ENCODE measurements at places on chromosomes 2 and 18.

DNA sequence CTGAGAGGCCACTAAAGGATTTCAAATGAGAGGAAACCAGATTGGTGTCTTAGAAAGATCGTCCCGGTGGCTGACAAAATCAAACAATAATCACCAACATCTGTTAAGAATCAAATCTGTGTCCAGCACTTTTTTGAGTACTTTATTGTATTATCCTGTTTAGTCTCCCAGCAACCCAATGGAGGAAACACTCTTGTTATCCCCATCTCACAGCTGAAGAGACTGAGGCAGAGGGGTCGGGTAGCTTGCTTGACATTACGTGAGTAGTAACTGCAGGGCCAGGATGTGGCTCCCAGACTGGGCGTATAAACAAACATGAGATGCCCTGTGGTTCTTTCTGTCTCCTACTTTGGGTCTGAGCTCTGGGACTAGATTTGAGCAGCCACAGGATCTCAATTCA lies 76.0 kb downstream of the KLHL29 start:
- DNase-seq = no peak
- no peak overlapping the region for H3K27ac ChIP-seq
- peaks cover 5% of the 10 kb centered on the region for H3K27me3 ChIP-seq
- H3K36me3 ChIP-seq = no peaks in the 10 kb centered on the region
- no peak overlapping the region for H3K4me3 ChIP-seq
- no peaks in the 10 kb centered on the region for H3K4me1 ChIP-seq

GRCh38 chr2:46925474-46926351 lies 10.1 kb upstream of the MCFD2 start:
- H3K4me3 ChIP-seq = no peak overlapping the region
- no peak for DNase-seq
- H3K27ac ChIP-seq = no peak overlapping the region

DNA sequence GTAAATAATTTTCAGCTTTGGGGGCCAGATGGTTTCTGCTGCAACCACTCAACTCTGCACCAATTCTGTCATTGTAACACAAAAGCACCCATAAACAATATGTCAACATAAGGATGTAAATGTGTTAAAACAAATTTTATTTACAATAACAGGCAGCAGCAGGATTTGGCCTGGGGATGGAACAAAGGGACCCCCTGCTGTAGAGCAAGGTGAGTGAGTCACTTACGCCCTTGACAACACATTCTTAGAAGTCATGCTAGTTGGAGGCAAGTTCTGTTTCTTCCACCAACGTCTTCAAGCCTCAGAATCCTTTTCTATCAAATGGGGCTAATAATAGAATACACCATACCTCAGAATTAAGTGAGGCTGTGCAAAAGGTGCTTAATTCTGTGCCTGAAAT lies 610.2 kb upstream of the SYT4 start:
- H3K27me3 ChIP-seq = no peaks in the 10 kb centered on the region
- DNase-seq = no peak
- no peak overlapping the region for H3K4me3 ChIP-seq
- H3K27ac ChIP-seq = no peak overlapping the region

DNA sequence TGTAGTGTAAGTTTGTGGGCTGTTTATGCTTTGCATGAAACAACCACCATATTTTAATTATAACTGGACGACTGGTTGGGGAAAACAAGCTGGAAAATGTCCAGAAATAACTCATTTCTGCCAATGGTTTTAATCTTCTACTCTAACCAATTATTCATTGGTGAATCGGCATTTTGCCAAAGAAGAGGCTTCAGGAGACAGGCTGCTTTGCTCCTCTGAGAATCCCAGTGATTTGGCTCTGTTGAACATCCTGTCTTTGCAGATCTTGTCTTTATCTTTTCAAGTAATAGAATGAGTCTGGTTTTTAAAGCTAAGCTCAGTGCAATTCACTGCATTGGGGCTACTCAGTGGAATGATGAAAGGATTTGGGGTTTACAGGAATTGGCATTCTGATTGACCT lies 109.6 kb downstream of the APOB start:
- no peaks in the 10 kb centered on the region for H3K36me3 ChIP-seq
- no peak overlapping the region for H3K4me3 ChIP-seq
- no peaks in the 10 kb centered on the region for H3K4me1 ChIP-seq
- H3K27me3 ChIP-seq = peaks cover 2% of the 10 kb centered on the region
- no peak for DNase-seq
- no peak overlapping the region for H3K27ac ChIP-seq

- no peaks in the 10 kb centered on the region for H3K27me3 ChIP-seq
- no peak for DNase-seq
- H3K4me1 ChIP-seq = peaks cover 94% of the 10 kb centered on the region
These were observed 25.2 kb downstream of the EIF2AK3 start for GRCh38 chr2:88602022-88602421.

DNA sequence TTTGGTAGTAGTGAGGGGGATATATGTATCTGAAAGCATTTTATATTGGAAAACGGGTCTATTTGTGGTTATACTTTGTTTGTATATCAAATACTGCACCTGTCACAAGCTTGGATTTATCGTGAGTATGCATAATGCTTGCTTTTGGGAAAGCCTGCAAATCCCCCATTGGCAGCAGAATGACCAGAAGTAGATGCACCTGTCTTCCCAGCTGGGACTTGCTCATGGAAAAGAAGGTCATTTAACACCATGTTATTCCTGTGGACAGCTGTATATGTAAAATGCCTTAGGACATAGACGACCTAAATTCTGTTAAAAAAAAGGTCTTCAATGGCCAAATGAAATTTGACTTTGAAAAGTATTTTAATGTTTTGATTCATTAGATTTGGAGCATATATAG lies 599.4 kb downstream of the XIRP2 start:
- DNase-seq = no peak
- H3K27ac ChIP-seq = no peak overlapping the region
- no peaks in the 10 kb centered on the region for H3K27me3 ChIP-seq

DNA sequence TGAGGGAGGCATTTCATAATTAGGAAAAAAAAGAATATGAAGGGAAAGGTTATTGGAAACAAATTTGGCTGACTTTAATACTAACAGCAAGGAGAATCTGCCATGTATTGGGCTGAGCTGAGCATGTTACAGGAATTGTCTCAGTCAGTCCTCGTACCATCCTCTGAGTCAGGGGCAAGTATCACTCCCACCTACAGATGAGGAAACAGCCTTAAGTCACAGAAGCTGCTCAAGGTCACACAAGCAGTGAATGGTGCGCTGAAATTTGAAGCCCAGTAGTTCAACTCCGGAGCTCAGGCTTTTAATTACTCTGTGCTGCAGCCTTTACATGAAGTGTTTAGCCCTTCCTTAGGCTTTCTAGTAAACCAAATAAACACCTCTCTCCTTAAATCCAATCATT lies 17.3 kb downstream of the PROKR1 start:
- peaks cover 9% of the 10 kb centered on the region for H3K27me3 ChIP-seq
- H3K36me3 ChIP-seq = no peaks in the 10 kb centered on the region
- no peak for DNase-seq
- no peak overlapping the region for H3K4me3 ChIP-seq
- no peak overlapping the region for H3K27ac ChIP-seq

DNA sequence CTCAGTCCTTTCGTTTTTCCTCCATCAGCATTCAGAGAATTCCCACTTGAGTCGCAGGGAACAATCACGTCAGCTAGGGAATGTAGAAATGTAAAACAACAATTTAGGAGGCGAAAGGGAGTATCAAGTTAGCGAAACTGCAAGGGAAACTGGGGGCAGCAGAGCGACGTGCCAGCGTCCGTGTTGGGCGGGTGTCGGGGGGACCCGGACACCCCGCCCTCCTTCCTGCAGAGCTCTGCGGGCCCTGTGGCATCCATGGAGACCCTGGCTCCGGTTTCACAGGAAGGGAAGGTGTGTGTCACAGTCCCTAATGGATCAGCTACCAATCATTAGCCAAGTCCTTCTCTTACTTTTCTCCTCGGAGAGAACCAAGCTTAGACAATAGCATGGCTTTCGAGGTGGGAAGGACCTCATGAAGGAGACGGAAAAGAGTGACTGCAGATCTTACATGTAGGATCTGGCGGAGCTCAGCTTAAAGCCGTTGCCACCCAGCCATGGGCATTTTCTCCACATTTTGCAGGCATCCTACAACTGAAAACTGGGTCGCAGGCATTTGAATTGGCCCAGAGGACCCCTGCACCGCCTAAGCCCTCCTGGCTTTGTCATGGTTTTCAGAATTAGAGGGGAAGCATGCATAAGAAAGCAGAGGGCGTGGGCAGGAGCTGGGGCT lies 33.7 kb downstream of the SOX11 start:
- no peaks in the 10 kb centered on the region for H3K36me3 ChIP-seq
- H3K27me3 ChIP-seq = peaks cover 11% of the 10 kb centered on the region

DNA sequence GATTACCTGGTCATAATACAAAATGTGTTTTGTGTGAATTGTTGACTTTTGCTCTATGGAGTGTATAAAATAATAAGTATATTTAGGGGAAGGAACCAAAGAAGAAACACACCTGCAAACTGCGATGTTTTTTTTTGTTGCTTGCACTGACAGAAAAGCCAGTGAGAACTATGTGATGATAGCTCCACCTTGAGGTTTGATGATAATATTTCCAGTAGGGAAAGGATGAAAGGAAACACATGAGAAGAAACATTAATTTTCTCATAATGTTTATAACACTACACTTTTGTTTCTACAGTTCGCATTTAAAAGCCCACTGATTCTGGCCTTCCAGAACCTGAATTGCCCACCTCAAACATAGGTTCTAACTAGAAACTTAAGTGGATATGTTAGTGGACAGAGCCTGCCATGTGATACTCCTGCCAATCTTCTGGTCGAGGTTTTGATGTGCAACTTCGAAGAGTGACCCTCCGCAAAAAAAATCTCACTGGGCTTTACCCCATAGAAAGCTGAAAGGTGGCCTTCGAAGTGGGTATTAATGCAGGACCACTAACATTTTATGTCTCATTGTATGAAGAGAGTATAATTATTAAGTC lies 476.4 kb upstream of the SPHKAP start:
- H3K36me3 ChIP-seq = no peaks in the 10 kb centered on the region
- H3K4me3 ChIP-seq = no peak overlapping the region
- no peak overlapping the region for H3K27ac ChIP-seq

- no peaks in the 10 kb centered on the region for H3K4me1 ChIP-seq
- no peak overlapping the region for H3K4me3 ChIP-seq
- H3K27me3 ChIP-seq = peaks cover 3% of the 10 kb centered on the region
- no peak overlapping the region for H3K27ac ChIP-seq
- H3K36me3 ChIP-seq = no peaks in the 10 kb centered on the region
These were observed 154.4 kb downstream of the RAD51AP2 start for GRCh38 chr2:17363846-17364245.

DNA sequence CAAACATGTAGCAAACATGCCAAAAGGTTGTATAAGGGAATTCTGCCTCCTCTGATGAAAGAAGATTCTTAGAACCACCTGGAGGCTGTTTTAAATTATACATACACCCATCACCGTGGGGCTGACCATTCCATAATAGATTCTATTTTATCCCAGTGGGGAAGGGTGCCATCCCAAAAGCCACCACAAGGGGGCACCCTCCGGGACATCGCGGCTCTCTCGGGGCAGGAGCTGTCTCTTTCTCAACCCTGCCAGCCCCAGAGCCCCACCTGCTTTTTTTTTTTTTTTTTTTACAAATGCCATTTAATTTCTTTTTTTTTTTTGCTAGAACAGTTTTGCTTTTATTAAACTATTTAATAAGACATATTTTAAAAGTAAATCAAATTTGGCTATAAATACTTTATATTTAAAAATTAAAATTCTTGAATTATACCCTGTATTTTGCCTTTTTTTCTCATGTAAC lies 8.6 kb upstream of the MTCL1 start:
- H3K4me1 ChIP-seq = peaks cover 12% of the 10 kb centered on the region
- H3K27me3 ChIP-seq = no peaks in the 10 kb centered on the region
- no peak overlapping the region for H3K4me3 ChIP-seq
- no peaks in the 10 kb centered on the region for H3K36me3 ChIP-seq

GRCh38 chr2:171319164-171319810 lies 114.5 kb downstream of the METTL8 start:
- peaks cover 10% of the 10 kb centered on the region for H3K36me3 ChIP-seq
- peak overlapping the region; percentile 92 for H3K27ac ChIP-seq

DNA sequence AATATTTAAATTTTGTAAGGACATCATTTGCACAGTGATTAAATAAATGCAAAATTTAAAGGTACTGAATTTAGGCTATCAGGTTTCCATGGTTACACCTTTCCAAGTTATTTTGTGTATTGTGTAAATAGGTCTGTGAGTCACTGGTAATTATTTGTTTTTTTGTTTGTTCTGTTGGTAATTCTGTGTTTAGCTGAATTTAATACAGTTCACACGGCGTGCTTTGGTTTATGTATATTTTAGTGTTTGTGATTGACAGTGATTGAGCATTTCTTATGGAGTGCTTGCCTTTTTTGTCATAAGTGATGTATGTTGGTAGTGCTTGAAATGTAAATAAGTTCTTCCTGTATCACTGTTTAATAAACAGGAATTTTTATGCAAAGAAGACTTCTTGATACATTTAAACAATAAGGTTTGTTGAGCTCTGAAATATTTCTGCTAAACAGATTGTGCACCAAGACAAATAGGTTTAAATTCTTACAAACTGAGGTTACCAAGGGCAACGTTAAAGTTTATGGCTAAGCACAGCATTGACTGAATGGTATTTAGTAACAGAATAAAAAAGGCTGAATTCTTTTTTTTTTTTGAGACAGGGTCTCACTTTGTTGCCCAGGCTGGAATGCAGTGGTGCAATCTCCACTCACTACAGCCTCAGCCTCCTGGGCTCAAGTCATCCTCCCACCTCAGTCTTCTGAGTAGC lies 38.3 kb upstream of the DLX1 start:
- DNase-seq = no peak
- no peaks in the 10 kb centered on the region for H3K4me1 ChIP-seq
- no peaks in the 10 kb centered on the region for H3K27me3 ChIP-seq
- no peaks in the 10 kb centered on the region for H3K36me3 ChIP-seq
- no peak overlapping the region for H3K27ac ChIP-seq

DNA sequence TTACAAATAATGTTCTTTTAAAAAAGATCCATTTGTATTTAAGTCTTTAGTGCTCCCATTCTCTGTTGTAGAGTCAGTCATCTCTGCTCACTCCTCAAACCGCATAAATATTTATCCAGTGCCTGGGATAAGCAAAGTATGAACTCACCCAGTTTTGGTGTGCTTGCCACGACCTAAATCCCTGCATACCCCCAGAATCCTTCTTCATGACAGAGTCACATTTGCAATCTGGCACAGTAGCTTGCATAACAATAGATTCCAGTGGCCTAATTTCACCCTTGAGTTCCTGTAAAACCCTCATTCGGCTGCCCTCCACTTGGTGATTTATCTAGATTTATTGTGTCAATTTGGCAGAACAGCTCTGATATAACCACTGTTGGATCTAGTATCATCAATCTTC lies 92.9 kb downstream of the DTNA start:
- H3K4me1 ChIP-seq = no peaks in the 10 kb centered on the region
- DNase-seq = no peak

- H3K27ac ChIP-seq = peak overlapping the region; percentile 79
- no peaks in the 10 kb centered on the region for H3K27me3 ChIP-seq
- H3K4me1 ChIP-seq = peaks cover 82% of the 10 kb centered on the region
- H3K4me3 ChIP-seq = peak overlapping the region; percentile 0
These were observed 98.7 kb upstream of the MGAT5 start for GRCh38 chr2:134155134-134155533.

- H3K27me3 ChIP-seq = no peaks in the 10 kb centered on the region
- no peaks in the 10 kb centered on the region for H3K4me1 ChIP-seq
- H3K4me3 ChIP-seq = no peak overlapping the region
- no peak overlapping the region for H3K27ac ChIP-seq
- DNase-seq = no peak
These were observed 222.1 kb downstream of the ETAA1 start for GRCh38 chr2:67619204-67619603.

GRCh38 chr2:240954436-240955305 lies 43.7 kb upstream of the SNED1 start:
- no peaks in the 10 kb centered on the region for H3K36me3 ChIP-seq
- no peak overlapping the region for H3K4me3 ChIP-seq
- no peak for DNase-seq

GRCh38 chr18:47206945-47207637 lies 30.9 kb upstream of the IER3IP1 start:
- no peak overlapping the region for H3K4me3 ChIP-seq
- DNase-seq = no peak
- no peak overlapping the region for H3K27ac ChIP-seq
- peaks cover 25% of the 10 kb centered on the region for H3K27me3 ChIP-seq

All from activated B cell treated with CpG ODN at 0.5 μM for 24 hours (primary cell).